ENCODE measurements at places on chromosomes 2 and 18.

DNA sequence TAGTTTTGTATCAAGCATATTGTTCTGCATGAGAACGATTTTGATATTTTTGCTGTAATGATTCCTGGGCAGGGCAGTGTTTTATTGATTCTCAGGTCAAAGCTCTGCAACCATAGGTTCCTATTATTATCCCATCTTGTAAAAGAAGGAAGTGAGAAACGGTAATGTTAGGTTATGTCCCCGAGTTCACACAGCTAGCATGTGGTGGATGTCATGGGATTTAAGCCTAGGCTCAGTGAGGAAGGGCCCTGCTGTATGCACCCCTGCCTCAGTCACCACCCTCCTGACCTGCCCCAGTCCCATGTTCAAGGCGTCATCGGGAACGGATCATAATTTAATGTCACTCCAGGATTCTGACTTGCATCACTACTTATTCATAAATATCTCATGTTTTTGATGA lies 10.7 kb downstream of the ACP1 start:
- no peak for DNase-seq

DNA sequence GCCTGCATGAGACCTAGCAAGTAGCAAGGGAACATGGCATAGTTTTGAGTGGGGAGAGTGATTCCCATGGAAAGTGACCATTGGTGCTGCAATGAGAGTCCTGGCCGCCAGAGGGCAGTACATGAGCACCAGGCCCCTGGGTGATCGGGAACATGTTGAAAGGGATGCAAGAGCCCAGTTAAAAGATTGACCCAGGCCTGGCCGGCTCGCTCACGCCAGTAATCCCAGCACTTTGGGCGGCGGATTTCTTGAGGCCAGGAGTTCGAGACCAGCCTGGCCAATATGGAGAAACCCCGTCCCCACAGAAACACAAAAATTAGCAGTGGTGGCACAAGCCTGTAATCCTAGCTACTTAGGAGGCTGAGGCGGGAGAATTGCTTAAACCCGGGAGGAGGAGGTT lies 22.2 kb downstream of the FAP start:
- peak; percentile 45 for DNase-seq

DNA sequence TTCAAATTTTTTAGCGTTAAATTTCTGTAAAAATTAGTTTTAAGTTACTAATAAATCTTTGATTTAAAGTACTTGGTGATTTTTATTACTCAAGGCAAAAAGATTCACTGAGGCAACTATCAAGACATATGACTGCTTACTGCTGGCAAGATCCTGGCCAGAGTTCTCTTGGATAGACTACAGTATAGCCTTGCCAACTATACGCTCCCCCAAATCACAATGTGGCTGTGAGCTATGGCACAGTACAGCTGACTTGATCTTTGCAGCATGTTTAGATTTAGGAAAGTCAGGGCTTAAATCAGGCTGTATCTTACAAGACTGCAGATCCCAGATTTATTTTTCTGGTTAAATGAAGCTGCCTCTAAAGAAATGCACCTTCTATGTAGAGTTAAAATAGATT lies 26.5 kb downstream of the MSTN start:
- DNase-seq = no peak

DNA sequence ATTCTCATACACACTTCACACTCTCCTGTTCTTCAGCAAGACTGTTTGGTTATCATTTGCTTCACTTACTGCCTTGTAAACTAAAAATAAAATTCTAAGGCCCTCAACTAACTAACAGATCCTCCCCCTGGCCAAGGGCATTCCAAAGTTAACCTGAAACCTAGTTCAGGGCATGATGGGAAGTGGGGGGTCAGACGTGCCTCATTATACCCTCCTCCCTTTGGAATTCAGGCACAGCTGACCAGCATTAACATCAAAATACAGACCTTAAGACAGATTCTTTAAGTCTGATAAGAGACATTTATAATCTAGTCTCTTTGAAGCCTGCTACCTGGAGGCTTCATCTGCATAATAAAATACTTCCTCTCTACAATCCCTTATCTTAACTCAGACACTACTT lies 221.0 kb downstream of the NOL4 start:
- no peak for DNase-seq

GRCh38 chr2:113755835-113756354 lies 547 bp downstream of the SLC35F5 start:
- DNase-seq = peak; percentile 37

- no peak for DNase-seq
Measured at GRCh38 chr2:65611488-65611887, 179.1 kb upstream of the SPRED2 start.
